ENCODE measurements at places on chromosomes 5 and 9.

GRCh38 chr9:98191671-98192502 is 550 bp downstream of the CORO2A start:
- peak; percentile 39 for DNase-seq

DNA sequence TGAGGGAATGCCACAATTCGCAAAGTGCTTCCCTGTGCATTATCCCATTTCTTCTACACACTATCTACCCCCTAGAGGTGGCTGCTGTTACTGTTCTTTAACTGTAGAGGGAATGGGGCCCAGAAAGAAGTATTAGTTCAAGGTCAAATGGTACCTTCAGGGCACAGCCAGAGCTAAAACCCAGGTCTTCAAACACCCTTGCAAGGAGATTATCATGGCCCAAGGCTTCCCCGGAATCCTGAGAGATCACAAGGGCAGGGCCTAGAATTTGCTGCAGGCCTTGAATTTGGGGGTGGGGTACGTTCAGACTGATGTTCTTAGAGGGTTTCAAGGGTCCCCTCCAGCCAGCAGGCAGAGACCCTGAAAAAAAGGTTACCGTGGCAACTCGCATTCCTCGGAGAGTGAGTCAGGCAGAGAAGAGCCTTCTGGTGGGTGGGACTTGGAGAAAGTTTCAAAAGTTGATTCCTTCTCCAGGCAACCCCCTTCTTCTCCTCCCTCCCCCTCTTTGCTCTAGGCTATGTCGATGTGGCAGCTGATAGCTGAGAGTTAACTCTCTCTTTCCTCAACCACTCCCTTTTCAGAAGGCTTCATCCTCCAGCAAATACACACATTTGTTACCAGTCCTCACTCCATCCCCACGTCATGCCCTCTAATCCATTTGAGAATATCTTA is 1.9 kb downstream of the SPARC start:
- no peak for DNase-seq

- no peak for DNase-seq
These were observed 201.3 kb downstream of the ARHGAP26 start for GRCh38 chr5:142971303-142972013.

- no peak for DNase-seq
These were observed 451.0 kb upstream of the TUSC1 start for GRCh38 chr9:26129217-26129616.

DNA sequence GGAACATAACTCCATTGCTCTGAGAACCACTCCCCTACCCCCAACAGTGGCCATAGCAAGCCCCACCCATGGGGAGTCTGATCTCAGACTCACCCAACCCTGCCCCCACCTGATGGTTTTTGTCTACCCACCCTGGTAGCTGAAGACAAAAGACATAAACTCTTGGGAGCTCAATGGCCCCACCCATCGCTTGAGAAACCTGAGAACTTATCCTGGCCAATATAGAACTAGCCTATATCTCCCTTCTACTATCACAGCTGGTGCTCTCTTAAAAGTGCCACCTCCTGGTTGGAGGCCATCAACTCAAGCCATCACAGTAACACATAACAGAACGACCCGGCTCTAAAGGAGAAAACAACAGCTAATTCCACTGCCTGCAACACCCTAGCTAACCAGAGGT is 47.9 kb upstream of the SNAPC3 start:
- DNase-seq = no peak

- DNase-seq = no peak
These were observed 194.7 kb downstream of the PJA2 start for GRCh38 chr5:109215040-109215439.

Data from HEK293T (cell line).